Urinary bladder (tissue), 4 donors: ENCODE measurements at places on chromosomes 2 and 18.

GRCh38 chr2:129469871-129470270 is 509.6 kb upstream of the RAB6C start:
- no peak for DNase-seq

GRCh38 chr18:29087616-29088246 is 910.8 kb upstream of the CDH2 start:
- DNase-seq, result no peak

DNA sequence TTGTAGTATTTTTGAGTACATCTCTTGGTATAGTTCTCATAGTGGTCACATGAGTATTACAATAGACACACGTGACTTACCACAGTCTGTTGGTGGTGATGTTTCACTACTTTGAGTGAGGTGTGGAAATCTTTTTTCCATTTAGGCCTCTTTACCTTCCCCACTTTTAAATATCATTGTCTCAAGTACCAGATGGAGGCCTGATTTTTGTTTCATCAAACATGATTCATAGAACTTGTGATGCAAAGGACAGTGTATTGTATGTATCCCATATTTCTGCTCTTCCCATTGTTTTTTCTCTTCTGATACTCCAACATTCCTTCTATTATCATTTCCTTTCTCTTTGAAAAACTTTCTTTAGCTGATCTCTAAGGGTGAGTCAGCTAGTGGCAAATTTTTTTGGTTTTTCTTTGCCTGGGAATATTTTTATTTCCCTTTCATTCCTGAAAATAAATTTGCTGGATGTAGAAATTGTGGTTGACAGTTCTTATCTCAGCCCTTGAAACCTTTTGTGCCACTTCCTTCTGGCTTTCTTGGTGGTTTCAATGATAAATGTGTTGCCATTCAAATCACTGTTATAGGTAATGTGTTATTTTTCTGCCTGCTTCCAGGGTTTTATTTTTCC is 32.8 kb downstream of the RFX8 start:
- DNase-seq, result no peak

GRCh38 chr2:237633061-237633561 is 5.7 kb downstream of the LRRFIP1 start:
- DNase-seq, result no peak

DNA sequence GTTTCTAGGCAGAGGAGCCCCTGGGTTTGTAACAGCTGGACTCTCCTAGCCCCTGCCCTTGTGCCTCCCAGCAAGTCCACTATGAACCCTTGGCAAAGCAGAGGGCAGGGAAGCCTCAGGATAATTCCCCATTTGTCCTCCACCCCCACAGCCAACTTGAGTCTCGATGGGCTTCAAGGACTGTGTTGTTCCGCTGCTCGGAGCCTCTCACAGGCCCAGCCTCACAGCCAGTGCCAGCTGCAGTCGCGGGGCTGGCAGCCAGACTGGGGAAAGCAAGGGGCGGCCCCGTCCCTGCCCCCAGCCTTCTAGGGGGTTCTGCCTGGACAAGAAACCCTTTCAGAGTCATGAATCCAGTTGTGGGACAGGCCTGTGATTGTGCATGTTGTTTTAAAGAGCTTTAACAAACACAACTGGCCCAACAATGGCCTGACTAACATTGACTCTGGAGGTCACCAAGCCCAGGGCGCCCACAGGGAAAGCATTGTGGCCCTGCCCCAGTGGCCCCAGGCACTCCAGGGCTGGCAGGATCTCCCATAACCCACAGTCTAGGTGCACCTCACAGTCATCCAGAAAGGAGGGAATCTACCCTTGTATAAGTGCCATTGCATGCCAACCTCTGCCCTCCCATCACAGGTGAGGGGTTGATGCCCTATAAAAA is 71.8 kb upstream of the DAPL1 start:
- no peak for DNase-seq

DNA sequence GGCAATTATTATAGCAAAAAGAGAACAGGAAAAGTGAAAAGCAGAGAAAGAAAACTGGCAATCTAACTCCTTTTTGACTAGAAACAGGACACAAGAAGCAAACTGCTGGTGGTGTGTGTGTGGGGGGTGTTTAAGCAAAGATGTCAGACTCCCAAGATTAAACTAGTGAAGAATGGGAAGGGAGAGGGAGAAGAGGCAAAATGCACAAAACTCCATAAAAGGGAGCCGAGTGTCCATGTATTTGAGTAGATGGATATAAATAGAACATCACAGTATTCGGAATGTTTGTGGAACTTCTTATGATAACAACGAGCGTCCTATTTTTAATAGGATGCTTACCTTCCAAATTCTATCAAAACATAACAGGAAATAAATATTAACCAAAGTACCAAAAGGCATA is 179.8 kb upstream of the TRIB2 start:
- no peak for DNase-seq

DNA sequence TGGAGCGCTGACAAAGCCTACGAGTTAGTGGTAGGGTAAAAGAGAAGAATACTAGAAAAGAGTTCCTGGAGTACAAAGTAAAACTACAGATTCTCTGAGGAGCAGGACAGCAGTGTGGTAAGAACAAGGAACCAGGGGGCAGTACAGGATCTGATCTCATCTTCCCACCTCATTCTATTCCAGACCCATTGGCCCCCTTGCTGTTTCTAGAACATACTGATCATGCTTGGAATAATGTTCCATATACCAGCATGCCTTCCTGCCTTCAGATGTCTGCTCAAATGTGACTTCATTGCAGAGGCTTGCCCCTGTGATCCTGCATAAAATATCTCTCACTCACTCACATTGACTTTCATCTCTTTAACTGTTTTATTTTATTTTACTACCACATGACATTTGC is 19.3 kb downstream of the MSGN1 start:
- no peak for DNase-seq

DNA sequence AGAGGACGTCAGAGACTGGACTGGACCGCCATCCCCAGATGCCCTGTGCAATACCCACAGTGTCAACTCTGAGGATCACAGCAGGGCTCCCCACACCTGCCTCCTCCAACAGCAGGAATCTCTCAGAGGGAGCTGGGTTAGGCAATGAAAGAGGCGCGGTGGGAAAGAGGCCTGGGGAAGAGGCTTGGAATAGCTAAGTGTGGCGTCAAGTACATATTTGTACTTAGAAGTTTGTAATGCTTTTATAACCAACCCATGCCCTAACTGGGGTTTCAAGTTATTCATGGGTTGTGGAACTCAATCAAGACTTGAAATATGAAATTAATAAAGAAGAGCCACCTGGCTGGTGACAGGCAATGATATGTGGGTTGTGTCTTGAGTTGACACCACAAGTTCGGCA is 28.7 kb downstream of the CYP26B1 start:
- no peak for DNase-seq

GRCh38 chr2:39618236-39618635 is 47.5 kb upstream of the TMEM178A start:
- DNase-seq, result no peak
